ENCODE measurements at places on chromosomes 2 and 18.
A peak's percentile ranks its signal among the peaks of the same experiment; 100 is the strongest.

DNA sequence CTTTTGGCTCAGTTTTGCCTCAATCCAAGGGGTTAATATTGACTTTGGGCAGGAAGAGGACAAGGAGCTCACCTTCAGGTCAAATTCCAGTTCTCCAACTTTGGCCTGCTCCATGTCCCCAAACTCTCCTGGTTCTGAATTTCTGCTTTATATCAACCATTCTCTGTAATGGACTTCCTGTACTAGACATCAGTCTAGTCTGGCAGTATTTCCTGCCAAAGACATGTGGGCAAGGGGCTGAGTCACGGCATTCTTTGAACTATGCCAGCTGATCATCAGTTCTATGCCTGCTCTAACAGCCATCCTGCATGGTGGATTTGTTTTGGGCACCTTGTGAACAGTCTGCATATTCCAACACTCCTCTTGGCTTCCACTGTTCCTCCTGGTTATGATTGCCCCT lies 199.4 kb downstream of the ZEB2 start:
- DNase-seq = no peak

DNA sequence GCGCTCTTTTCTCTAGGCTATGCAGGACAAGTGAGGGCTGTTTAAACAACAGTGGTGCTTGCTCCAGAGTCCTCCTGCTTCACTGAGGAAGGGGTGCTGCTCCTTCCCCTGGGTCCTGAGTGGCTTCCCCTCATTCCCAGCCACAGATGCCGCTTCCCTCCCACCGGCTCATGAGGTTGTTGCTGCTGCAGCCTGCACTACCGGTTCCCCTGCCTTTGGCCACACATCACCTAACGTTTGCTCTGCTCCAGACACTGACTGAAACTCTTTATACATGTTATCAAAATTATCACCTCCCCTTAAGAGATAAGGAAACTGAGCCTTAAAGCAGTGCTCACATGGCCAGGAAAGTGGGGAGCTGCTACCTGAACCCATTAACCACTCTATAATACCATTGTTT lies 130.8 kb upstream of the LGALSL start:
- no peak for DNase-seq

DNA sequence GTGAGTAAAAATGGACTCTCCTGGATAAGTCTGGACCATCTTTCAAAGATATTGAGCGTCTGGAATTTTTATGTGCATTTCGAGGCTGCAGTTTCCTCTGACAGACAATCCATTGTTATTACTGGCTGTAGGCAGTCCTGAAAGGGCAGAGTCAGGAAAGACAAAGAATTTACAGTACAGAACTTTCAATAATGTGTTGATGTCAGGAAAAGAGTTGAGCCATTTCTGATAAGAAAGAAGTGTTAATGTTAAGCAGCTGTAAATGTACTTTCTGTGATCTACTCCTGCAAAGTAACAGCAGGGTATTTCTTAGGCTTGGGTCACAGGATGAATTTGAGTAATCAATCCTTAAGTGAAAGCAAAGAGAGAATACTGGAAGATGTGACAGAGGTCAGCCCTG lies 29.8 kb downstream of the TSPYL6 start:
- no peak for DNase-seq

DNA sequence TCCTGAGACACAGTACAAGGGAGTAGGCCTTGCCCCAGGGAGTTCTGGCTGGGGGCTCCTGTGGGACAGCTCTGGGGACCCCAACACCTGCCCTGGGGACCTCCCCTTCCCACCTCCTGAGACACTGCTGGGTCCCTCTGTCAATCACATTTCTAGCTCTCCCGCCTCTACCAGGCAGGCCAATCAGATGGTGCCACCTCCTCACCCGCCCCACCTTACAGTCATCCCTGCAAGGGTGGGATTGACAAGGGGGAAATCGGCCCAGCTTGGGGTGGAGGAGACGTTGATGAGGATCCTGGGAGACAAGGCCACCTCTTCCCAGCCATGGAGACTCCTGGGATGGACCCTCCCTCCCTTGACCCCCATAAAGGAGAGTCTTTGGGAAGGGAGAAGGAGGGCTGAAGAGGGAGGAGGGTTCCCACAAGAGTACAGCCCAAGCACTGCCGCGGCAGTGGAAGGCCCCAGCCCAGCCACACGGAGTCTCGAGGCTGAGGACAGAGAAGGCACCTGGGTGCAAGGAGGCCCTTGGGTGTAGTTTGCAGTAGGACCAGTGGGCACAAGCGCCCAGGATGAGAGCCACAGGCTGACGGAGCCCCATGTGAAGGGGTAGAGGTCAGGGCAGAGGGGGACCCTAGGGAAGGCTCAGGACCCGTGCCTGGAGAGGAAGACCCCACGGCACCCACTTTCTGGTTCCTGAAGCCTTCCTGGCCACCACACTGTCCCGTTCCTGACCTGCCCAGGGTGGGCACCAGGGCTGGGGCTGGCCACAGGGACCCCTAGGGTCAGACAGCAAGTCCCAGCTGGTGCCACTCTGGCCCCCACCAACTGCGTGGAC lies 109.9 kb upstream of the OTOS start:
- DNase-seq = no peak

GRCh38 chr2:193584522-193584938 lies 1389.8 kb upstream of the TMEFF2 start:
- DNase-seq = peak; percentile 7

DNA sequence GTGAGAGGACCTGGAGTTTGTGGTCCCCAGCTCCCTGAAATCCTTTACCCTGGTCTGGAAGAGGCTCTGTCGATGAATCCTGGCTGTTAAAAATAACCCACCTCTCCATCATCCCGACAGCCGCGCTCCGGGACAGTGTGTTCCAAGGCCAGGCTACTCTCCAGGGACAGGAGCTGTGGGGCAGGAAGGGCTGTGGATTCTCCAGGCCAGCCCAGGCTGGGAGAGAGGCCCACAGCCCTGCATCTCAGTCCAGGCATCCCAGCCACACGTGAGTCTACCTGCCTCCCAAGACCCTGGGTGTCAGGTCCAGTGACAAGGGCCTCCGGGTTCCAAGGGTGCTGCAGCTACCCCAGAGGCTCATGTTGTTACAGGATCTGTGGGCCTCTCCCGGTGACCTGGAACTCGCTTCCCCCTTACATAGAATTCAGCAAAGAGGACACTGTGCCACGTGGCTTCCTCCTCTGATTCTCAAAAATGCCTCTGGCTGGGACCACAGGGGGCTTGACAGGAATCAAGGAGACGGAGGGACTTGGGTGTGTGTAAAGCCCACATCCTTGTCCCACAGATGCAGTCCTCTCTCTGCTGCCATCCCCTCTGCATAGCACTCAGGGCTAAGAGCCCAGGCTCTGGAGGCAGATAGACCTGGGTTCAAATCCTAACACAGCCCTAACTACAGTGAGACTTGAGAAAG lies 17.3 kb downstream of the ADRA2B start:
- no peak for DNase-seq

GRCh38 chr2:237509905-237510304 lies 22.9 kb downstream of the MLPH start:
- DNase-seq = no peak

DNA sequence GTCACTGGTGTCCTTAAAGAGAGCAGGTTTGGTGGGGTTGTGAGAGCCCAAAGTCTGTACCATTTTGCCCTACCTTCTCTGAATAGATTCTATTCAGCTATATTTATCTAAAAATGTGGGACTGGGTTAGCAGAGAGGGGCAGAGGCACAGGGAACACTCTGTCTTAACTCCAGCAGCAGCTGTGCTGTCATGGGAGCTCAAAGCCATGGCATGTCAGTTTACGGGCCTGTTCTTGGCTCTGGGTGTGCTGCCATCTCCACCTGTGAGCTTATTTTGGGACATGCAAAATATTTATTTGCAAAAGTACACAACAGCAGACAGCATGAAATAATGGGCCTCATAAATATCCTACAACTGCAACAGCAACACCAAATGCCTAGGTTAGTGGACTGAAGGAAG lies 129.6 kb upstream of the KCTD1 start:
- DNase-seq = no peak

DNA sequence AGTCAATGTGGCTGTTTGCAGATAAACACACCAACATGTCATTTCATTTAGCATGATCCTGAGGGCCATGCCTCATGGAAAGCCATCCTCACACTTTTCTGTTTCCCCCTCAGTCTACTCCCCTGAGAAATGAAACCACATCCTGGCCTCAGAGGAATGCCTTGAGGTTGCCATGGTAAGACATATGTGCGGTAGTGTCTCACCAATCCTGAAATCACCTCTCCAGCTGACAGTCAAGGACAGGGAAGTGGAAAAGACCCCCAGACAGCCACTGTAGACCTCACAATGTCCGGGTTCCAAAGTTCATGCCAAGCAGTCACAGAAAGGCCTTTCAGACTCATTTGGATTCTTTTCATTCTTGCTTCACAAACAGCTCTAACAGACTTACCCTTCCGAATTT lies 175.2 kb upstream of the PKDCC start:
- DNase-seq = no peak

DNA sequence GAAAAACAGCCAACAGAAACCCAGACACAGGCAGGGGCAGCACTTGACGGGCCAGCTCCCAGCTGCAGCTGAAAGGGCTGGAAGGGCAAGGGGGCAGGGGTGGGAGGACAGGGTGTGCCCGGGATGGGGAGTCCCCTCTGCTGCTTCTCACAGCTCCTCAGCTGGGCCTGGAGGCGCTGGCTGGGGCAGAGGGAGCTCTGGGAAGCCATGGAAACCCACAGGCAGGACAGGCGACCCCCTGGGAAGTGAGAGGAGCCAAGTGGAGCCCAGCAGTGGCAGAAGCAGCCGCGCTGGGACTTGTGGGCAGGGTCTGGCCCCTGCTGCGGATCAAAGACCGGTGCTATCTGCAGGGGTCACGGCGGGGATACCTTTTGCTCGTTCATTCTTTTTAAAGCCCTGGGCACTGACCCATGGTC lies 20.7 kb downstream of the OTOF start:
- DNase-seq = no peak

DNA sequence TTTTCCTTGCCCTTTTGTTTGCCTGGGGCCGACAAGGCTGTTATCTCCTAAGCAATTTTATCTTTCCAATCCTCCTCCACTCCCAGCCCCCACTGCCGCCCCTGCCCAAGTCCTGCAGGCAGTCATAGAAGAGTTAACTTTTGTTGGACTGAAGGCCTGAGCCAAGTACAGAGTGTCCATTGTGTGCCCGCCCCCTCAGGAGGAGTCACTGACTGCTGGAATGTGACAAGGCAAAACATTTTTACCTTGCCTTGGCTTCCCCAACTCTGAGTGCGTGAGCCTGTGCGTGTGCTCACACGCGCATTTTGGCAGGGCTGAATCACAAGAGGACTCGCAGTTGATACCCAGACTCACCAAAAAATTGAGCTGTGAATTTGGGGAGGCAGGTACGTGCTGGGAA lies 16.2 kb downstream of the SETBP1 start:
- DNase-seq = no peak

- DNase-seq = no peak
Observed at GRCh38 chr2:893311-893710, 57.3 kb upstream of the SNTG2 start.

DNA sequence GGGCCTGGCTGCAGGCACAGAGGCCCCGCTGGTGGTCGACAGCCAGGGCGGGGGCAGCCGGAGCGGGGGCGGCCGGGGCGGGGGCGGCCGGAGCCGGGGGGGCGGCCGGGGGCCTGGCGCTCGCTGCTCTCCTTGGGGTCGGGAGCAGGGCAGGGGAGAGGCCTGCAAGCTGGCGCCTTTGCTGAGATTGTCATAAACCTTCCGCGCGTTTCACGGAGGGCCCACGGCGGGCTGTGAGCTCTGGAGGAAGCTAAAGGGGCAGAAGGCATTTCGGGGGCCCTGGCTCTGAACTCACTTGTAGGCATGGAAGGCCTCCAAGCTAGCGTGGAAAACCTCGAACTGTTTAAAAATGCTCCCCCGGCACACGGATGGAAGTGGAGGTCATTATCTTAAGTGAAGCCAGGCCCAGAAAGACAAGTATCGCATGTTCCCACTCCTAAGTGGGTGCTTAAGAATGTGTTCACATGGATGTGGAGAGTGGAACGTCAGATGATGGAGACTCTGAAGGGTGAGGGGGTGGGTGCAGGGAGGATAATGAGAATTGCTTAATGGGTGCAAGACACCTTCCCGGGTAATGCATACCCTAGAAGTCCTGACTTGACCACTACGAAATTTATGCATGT lies 629 bp downstream of the PRELID3A start:
- DNase-seq = no peak

GRCh38 chr2:12637754-12638153 lies 79.0 kb upstream of the TRIB2 start:
- no peak for DNase-seq

GRCh38 chr2:42047488-42048298 lies at the start of gene PKDCC:
PKDCC (plus strand) TSS chr2:42048021; CDS start chr2:42048200, 179 bp downstream.
- no peak for DNase-seq

DNA sequence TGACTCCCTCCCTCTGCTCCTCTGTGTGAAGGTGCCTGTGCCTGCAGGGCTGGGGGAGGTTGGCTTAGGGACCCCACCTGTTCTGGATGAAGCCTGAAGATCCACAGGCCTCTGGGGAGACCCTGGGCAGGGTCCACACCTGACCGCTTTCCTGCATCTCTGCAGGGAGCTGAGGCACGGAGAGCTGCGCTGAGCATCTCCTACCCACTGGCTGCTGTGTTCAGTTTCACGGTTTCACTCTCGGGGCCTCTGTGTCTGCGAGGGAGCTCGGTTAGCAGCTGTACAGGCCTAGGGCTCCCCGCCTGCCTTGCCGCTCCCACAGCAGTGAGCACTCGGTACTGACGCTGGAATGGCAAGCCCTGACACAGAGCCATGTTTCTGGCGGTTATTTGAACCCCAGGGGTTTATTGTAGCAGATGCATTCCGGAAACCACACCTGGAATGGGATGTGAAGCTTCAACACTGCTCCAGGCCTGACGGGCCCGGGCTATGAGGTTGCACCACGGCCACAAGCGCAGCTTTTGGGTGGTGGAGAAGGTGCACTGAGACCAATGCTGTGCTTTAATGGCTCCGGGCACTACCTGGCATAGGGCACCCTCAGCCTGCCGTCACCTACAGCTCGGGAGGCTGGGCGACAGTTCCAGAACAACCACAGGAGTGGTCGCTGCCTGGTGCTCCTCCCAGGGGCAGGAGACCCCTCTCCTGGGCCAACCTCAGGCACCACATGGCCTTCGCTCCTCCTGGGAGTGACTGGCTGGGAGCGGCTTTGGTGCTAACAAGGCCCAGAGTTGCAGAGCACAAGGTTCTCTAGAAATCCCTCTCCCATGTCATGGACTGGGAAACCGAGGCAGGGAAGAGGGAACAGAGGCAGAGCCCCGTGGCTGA lies 257.9 kb downstream of the NDUFA10 start:
- no peak for DNase-seq
